Stimulated activated CD4-positive, alpha-beta T cell treated with anti-CD3 and anti-CD28 coated beads, TNF-alpha, amount 100 ng/mL, for 48 hours (primary cell): ENCODE measurements at places on chromosomes 3 and 15.

GRCh38 chr3:169505577-169506230, 157.8 kb downstream of the MECOM start:
- no peak for DNase-seq

GRCh38 chr3:37598808-37599581, 262.7 kb upstream of the CTDSPL start:
- no peak for DNase-seq

DNA sequence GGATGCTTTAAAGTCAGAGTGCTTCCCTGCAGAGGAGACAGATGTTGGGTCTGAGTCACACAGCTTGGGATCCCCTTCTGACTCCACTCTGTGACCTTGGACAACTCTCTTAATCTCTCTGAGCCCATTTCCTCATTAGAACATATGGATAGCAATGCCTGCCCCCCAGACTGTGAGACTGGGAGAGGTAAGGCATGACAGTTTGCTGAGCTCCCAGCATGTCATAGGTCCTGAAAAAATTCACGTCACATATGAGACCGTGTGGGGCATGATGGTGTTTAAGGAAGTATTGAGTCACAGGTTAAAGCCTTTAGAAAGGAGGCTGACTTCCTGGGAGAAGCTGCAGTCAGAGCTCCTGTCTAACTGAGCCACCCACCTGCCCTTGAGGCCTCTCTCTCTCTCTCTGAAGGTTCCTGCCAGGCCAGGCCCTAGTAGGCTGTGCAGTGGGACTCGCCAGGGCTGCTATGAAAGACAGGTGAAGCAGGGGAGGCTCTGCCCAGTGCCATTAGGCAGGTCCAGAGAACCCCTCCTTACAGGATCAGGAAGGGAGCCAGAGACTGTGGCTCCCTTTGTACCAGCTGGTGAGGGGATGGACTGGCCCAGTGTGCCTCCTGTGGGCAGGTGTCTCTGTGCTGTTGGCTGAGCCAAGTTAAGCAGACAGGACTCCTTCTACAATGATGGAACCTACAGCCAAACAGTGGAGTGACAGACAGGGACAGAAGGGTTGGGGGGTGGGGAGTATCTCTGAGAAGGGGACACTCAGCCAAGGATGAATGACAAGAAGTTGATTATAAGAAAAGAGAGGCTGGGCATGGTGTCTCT, 19.5 kb upstream of the DOCK3 start:
- DNase-seq: no peak

DNA sequence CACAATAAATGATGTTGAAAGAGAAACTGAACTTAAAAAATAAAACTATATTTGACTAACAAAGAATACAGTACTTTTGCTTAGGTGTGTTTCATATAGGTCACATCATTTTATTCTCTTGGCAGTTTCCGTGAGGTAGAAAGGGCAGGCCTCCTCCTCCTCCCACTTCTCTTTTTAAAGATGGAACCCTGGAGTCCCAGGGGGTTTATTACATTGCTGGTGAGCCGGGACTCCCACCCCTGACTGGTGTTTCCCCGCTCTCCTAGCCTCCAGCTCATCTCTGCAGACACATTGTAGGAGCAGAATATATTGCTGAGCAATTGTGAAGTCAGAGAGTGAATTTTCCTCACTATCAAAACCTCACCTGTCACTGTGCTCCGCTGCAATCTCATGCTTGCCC, 30.0 kb downstream of the ZDHHC23 start:
- DNase-seq: no peak

DNA sequence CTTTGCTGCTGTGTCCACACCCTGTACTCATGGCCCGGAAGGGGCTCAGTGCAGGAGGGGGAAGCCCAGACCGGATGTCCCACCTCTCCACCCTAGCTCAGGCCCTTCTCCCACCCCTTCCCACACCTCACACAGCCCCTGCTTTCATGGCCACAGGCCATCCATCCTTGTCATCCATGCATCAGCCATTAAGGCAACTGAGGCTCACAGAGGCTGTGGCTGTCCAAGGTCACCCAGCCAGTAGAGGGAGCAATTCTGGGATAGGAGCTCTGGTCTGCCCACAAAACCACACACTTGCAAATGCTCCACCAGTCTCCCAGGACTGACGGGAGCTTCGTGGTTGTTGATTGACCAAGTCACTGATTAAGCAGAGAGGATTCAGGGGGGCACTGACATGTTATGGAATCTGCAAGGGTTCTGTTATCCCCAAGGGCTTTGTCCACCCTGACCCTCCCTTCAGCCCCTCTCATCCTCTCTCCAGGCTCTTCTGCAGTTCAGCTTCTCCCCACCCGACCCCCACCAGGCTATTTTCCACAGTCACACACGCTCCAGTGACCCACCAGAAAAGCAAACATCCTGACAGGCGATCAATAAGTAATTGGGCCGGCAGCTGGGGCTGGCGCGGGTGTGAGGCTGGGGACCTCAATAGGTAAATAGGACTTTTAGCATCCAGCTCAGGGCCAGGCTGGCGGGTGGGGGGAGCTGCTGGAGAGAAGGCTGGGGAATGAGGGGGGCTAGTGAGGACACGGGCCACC, 15.1 kb downstream of the LINGO1 start:
- DNase-seq: no peak

DNA sequence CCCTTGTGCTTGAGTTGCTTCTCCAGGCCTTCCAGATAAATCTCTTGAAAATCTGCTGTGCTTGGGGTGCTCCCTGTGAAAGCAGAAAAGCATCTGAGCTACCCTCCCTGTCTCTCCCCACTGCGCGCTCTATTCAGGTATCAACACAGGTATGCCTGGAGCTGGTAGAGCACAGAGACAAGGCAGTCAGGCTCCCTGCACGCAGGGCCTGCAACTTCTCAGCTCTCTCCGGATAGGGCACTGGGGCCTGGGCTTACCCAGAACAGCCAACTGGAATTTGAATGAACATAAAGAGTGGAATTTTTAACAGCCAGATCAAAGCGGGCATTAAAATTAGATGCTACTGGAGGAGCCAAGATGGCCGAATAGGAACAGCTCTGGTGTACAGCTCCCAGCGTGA, 183.6 kb downstream of the XXYLT1 start:
- DNase-seq: no peak

DNA sequence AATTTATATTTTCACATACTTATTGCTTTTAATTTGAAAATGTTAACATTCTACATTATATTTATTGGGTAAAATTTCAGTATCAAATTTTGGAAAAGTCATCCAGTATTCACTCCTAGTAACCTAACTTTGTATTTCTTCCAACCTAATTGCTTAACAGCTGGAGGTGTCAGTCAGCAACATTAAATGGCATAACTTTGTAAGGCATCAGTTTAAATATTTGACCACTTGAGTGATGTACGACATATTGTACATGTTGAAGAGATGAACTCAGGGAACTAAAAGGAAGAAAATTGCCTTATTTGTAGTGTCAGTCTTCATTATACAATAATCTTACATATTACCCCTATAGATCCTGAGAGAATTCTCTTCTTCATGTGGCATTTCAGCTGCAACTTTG, 326.8 kb downstream of the NAALADL2 start:
- DNase-seq: no peak

GRCh38 chr3:64691051-64691450, 3.3 kb upstream of the ADAMTS9 start:
- no peak for DNase-seq

DNA sequence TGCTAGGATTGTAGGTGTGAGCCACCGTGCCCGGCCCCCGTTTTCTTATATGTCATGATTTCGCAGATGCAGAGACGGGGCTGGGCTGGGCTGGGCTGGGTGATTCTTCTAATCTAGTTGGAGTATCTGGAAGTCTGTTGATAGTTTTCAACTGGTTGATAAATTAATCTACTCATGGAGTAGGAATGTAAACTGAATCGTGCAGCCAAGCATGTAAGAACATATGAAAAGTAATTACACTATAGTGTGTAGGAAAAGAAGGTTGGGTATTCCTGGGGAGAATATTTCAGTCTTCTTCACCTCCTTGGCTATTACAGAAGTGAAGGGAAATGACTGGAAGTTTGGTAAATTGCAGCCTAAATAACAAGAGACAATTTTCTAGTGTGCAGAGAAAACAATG, 82.6 kb upstream of the MAGI1 start:
- DNase-seq: no peak

DNA sequence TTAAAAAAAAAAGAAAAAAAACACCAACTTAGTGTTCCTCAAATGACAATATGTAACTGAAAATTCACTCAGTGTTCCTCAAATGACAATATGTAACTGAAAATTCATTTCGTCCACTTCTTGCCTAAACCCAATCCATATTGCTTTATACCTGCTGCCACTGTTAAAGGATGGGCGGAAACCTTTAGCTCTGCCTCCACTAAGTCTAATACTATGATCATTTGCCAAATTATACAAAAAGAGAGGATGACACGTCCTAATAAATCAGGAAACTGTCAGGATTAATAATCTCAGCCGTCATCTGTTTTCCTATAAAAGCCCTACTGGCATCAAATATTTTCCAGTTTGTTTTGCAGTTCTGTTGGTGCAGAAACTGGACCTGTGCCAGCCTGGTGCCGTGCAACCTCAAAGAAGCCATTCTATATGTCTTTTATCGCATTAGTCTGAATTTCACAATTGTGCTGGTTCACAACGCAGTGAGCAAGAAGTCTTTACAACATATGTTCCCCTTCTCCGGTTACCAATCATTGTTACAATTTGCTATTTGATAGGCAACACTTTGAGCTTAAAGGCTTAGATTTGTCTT, 160.4 kb upstream of the KCNH8 start:
- no peak for DNase-seq

DNA sequence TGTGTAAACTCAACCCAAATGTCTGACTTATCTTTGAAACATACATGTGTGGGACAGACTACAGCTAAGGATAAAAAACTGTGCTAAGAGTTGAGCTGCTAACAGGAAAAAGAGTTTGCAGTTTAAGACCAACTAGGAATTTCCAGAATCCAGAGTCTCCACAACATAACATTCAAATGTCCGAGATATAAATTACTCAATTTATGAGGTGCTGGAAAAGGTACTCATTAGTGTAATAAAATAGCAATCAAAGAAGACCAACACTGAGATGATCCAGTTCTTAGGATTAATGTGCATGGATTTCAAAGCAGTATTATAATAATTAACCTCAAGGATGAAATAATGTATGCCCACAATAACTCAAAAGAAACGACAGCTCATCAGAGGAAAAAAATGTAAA, 426.5 kb upstream of the KCNMB2 start:
- DNase-seq: no peak

GRCh38 chr3:39810647-39811161, 1.3 kb downstream of the MYRIP start:
- no peak for DNase-seq

DNA sequence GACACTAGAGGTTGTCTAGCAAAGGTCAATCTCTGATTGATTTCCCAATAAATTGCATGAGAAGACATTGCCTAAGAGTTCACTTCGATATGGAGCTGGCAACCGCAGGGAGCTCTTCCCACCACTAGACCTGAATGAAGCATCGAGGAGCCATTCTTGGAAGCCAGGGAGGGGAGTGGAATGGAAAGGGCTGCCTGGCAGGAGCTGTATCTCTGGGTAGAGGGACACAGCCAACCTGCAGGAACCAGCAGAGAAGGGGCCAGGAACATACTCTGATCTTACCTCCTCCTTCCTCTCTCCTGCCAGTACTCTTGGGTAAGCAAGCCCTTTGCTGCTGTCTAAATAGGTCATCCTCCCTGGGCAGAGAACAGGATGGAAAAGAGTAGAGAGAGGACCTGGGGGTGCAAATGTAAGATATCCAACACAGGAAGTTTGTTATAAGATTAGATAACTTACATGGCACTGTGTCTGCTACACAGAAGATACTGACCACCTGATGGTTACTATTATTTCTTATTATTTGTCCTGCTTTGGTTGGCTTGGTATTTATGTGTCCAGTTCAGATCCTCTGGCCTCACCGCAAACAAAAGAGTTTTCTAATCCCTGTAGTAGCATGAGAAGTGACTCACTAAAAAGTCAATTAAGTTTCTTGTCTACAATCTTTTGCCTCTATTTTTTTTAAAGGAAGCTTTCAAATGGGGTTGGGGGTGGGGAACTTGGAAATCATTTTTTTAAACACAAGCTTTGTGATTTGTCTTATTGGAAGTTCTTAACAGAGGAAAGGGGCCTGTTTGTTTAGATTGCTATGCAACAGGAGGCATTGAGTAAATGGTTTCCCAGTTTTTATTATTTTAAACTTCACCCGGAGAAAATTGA, 156.7 kb upstream of the TSC22D2 start:
- no peak for DNase-seq

- DNase-seq: no peak
Observed at GRCh38 chr15:80695099-80695910, at the start of gene ABHD17C. TSS of gene ABHD17C (plus strand) at chr15:80695310. CDS start at chr15:80695430, 120 bp downstream.

- no peak for DNase-seq
Observed at GRCh38 chr15:80787316-80787715, 8.1 kb downstream of the CEMIP start.

DNA sequence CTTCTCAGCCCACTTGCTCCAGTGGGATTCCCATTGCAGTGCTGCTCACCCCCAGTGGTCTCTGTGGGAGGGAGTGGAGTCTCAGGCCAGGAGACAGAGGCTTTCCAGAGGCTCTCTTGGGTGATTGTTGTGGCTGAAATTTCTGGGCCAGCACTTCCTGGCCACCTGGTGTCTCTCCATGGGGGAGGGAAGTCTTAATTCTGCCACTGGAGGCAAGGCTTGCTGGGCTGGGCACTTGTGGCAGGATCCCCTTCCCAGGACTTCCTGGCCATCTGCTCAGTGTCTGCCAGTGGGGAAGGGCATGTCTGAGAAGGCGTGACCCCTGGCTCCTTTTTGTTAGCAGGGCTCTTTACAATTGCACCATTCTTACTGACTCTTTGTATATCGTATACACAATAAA, 351.8 kb downstream of the GABRB3 start:
- DNase-seq: no peak

DNA sequence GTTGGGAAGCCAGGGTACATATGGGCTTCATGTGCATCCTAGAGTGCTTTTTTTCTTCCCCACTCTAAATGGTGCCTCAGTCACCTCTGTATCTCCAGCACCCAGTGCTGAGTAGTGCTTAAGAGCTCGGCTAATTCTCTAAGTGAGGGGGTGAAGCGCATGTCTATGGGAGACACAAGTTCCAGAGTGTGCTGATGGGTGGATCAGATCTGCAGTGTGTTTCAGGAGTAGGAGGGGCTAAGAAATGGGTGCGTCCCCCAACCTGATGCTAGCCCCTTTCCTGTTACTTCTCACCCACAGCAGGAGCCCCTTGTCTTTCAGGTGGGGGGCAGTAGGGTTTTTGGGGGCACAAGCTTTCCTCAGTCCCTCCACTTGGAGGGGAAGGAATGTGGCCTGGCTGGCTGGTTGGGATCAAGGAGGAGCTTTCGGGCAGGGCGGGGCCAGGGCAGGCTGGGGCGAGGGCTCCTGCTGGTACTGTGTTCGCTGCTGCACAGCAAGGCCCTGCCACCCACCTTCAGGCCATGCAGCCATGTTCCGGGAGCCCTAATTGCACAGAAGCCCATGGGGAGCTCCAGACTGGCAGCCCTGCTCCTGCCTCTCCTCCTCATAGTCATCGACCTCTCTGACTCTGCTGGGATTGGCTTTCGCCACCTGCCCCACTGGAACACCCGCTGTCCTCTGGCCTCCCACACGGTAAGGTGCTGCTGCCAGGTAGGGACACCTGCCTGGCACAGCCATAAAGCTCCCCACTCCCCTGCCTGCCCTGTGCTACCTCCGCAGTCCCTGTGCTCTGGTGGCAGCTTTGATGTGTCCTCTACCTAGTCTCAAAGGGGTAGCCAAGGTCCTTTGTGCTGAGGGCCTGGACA, at the start of gene IL17RE:
TSS of gene IL17RE (plus strand) at position 477 of the 866 bp plus-strand sequence. CDS start at position 562, 85 bp downstream.
- no peak for DNase-seq
